T-helper 2 cell treated with Interferon-gamma antibody and Interleukin-4, amounts not matched to agents 100 ng/mL and 5 ng/mL, for 36 hours (primary cell): ENCODE measurements at places on chromosomes 1 and 21. TPM values are rescaled to one million over a fixed set of nuclear protein-coding genes. Genes with fewer than 3 reads are reported as not detected.

Gene APCS
- not detected in 2 replicates for total RNA-seq

Gene OPRD1
- not detected in 2 replicates for total RNA-seq

Gene CELSR2
- 3.7 TPM in 2 replicates for total RNA-seq

Gene MYOC
- total RNA-seq: not detected in 2 replicates

Gene PCP4L1
- total RNA-seq: not detected in 2 replicates

Gene KIF2C
- total RNA-seq: 89.3 and 89.7 TPM in 2 replicates

Gene PPIAL4G
- 0.41 and 0.68 TPM in 2 replicates for total RNA-seq
